NCI-H1417 (cell line): ENCODE measurements at places on chromosomes 1 and 21.

DNA sequence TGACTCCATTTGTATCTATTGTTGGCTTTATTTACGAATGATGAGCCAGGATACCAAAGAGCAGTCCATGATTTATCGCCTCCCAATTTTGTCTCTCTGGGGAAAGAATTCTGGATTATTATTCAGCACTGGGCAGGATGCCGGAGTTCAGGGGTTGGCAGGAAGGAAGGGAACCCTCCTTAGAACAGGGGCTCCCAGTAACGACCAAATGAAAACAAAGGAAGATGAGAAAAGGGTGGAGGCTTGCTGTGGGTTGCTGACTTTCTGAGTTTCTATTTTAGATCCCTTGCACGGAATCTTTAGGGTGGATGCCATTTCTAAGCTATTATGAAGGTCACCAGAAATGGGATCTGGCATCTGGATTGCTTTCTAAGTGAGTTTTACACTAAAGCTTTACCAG is 231.2 kb upstream of the LYPLAL1 start:
- no peak for DNase-seq

DNA sequence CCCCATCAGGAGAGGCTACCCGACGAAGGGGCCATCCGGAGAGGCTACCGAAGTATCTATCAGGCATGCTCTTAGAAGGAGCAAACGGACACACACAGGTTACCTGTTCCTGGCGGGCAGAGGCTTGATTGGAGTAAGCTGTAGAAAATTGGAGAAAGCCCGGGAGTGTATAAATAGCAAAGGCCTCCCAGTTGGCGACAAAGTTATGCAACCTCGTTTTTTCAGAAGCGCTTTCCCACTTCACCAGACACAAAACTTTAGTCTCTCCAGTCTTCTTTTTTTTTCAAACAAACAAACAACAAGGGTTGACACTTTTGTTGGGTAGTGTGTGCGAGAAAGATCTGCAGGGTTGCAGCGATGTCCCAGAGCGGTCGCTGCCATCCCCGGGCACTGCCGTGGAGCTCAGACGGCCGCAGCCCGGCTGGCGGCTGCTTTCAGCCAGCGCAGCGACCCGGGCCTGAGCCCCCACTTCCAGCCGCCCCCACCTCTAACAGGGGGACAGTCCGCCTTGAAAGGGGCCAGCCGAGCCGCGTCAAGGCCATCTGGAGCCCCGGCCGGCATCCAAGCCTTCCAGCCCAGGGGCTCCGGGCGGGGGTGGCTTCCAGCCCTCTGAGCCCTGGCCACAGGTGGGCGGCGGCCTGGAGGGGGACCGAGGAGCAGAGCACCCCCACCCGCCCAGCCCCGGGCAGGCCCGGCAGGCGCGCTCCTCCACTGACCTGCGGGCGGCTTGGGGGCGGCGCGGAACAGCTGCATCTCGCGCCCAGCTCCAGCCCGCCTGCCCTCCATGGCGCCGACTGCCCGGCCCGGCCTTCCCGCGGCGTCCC is 616 bp downstream of the MCOLN3 start:
- peak; percentile 57 for DNase-seq

DNA sequence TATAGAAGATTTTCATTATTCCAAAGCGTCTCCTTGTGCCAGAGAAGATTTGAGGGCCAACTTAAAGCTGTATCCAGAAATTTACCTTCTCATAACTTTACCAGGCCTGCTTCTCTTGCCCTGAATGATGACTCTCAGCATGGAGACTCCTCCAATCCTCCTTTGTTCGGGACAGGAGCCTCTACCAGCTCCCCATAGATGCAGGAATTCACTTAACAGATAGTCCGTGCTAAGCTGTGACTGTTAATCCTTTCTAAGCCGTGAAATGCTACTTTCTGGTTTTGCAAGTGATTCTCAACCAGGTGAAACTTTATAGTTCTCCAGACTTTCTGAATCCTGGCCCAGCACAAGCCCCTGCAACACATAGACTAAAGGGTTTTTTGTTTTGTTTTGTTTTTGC is 31.8 kb upstream of the KCND3 start:
- no peak for DNase-seq

DNA sequence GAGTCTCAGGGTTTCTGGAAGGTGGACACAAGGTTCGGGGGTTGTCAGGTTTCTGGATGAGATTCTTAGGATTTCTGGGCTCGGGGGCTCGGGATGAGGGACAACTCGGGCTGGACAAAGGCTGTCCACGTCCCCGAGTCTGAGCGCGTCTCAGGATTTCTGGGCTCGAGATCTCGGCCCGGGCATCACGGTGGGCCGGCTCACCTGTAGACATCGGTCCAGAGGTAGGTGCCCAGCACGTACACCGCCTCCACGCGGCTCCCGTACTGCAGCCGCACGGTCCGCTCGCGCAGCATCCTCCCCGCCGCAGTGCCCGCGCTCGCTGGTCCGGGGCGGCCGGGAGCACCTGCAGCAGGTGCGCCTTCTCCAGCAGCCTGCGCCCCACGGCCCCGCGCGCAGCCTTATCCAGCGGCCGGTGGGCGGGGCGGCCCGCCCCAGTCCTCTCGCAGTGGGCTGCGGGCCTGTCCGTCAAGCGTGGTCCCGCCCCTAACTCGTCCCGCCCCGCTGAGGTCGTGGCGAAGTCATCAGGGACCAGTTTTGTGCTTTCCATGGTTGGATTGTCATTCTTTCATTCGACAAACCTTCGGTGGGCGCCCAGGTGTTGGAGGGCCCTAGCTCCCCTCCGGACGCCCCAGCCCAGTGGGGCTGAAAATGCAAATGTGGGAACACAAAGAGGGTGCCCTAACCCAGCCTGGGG is at the start of gene PADI2:
Gene PADI2, minus strand, starts transcription at position 376 of the 697 bp plus-strand sequence. Its CDS starts 80 bp downstream, at position 296.
- DNase-seq: peak; percentile 72

DNA sequence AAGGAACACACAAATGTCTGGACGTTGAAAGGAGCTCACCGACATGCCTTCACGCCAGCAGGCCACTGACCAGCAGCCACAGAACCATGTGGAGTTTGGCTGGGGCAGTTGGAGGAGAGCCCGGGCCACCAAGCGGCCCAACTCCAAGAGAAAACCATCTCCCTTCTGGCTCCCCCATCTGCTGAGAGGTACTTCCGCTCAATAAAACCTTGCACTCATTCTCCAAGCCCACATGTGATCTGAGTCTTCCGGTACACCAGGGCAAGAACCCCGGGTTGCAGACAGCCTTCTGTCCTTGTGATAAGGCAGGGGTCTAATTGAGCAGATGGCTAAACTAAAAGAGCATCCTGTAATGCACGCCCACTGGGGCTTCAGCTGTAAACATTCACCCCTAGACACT is 24.4 kb downstream of the RGS4 start:
- no peak for DNase-seq

GRCh38 chr1:3779265-3779911 is 6.8 kb downstream of the SMIM1 start:
- no peak for DNase-seq

GRCh38 chr21:45987121-45987711 is 5.6 kb downstream of the COL6A1 start:
- no peak for DNase-seq

DNA sequence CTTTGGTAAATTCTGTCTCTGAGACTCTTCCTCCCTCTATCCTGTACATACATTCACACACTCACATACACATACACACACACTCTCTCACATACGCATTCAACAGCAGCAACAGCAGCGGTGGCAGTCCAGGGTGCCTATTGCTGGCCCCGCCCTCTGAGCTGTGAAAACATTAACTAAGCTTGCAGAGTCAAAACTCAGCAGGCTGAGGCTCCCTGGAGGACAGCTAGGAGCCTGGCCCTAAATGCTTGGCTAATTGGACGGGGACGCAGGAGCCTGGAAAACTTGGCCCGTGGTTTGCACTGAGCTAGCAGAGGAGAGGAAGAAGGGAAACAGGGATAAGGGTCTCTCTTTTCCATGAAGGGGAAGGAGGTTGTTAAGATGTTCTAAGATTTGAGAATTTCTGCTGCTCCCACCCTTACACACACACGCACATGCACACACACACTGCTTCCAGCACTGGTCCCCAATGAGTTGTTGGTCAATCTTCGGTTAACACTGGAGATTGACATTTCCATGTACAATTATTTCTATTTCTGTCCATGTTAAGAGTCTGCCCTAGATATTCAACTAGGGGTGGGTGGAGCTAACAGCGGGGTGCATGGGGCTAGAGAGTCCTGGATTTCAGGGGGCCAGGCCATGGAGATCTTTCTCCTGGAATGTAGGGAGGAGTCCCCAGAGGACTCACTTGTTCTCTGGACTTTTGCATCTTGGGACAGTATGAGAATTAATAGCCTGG is 94.2 kb downstream of the PLXNA2 start:
- peak; percentile 75 for DNase-seq

DNA sequence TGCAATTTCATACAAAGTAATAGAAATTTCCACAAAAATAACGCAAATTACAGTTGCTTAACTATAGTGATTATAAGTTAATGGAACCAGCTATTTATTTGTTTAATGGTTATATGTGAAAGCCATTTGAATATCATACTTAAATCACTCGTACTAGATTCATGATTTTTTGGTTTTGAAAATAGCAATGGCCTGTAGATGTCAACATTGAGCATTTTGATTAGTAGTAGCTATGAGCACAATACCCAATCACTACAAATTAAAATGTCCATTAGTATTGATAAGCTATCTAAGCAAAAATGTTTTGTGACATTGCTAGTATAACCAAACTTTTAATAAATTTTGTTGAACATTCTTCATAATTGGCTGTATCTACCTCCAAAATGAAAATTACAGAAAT is 10.0 kb downstream of the COL24A1 start:
- DNase-seq: no peak

- peak; percentile 57 for DNase-seq
These were observed 11.7 kb downstream of the ITLN2 start for GRCh38 chr1:160942926-160943325.
